Thymus (tissue), 14 donors: ENCODE measurements at places on chromosomes 12 and 14. TPM values are rescaled to one million over a fixed set of nuclear protein-coding genes. Genes with fewer than 3 reads are reported as not detected.

- no peaks in the 10 kb centered on the region for H3K4me1 ChIP-seq
Measured at GRCh38 chr12:106452309-106452708, 94.8 kb downstream of the POLR3B start.

DNA sequence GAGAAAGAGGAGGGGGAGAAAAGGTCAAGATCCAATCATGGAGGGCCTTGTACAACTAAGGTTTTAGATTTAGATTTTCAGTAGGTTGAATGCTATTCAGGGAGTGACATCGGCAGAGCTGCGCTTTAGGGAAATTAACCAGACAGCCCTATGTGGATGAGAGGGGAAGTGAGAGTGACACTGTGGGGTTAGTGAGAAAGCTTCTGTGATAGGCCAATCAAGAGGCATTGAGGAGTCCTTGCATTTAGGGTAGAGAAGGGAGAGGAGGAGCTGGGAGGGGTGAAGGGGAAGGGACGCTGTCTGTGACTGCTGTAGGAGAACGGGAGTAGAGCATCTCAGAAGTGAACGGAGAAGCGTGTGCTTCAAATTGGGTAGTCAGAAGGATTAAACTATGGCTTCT, 3.4 kb downstream of the HSD17B6 start:
- H3K36me3 ChIP-seq = no peaks in the 10 kb centered on the region
- H3K4me1 ChIP-seq = no peaks in the 10 kb centered on the region
- no peak for DNase-seq

The HOXC9 gene
- total RNA-seq = 0.09 TPM

GRCh38 chr14:75542588-75543091, 20.4 kb downstream of the BATF start:
- peaks cover 28% of the 10 kb centered on the region for H3K4me1 ChIP-seq
- no peak for DNase-seq
- H3K27ac ChIP-seq = peak overlapping the region; percentile 75
- no peaks in the 10 kb centered on the region for H3K36me3 ChIP-seq

DNA sequence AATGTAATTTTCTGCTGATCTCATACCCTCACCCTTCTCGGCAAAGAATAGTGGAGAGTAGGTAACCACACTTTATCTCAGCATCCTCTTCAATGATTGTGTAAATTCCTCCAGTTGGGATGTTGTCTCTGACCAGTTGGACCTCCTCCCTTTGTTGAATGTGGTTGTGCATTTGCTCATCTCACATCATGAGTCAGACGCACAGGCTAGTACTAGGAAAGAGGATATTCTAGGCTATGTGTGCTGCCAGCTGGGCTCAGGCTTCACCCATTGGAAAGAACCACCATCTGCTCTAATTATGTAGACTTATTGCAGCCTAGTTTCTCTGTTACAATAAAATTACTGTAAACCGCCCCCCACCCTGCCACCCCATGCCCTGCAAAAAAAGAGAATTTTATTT, 90.3 kb downstream of the LMO3 start:
- H3K36me3 ChIP-seq = no peaks in the 10 kb centered on the region
- no peak overlapping the region for H3K27ac ChIP-seq
- H3K27me3 ChIP-seq = no peaks in the 10 kb centered on the region
- DNase-seq = no peak

- no peak overlapping the region for H3K4me3 ChIP-seq
- no peaks in the 10 kb centered on the region for H3K27me3 ChIP-seq
- H3K36me3 ChIP-seq = no peaks in the 10 kb centered on the region
- no peak for DNase-seq
Measured at GRCh38 chr12:75823475-75823874, 208.1 kb downstream of the PHLDA1 start.

- no peaks in the 10 kb centered on the region for H3K36me3 ChIP-seq
- no peak overlapping the region for H3K27ac ChIP-seq
- DNase-seq = no peak
- H3K4me1 ChIP-seq = no peaks in the 10 kb centered on the region
- no peak overlapping the region for H3K4me3 ChIP-seq
- no peaks in the 10 kb centered on the region for H3K27me3 ChIP-seq
Measured at GRCh38 chr12:128476266-128476665, 209.3 kb downstream of the TMEM132C start.

DNA sequence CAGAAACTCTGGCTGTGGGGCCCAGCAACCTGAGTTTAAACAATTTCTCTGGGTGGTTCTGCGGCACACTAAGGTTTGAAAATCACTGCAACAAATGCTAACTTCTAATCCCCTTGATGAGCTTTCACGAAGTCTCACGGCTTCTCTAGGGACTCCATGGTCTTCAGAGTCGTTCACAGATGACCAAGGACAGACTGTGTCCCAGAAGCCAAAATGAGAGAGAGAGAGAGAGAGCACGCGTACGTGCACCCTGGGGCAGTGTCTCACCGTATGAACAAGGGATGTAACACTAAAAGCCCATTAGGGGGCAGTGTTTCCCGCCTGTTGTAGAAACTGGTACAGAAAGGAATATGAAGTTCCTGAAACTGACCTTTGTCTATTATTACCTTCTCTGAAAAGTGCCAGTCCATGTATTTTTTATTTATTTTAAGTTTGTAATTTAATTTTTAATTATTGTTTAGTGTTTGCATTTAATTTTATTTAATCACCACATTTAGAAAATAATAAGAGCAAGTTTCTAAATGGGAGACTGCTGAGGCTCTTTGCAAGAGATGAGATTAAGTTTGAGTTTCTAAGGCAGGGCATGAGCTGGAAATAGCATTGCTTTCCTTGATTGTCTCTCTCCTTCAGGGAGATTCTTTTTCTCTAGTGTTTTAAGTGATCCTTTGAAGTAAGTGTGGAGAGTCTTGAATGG, 3.4 kb downstream of the APOLD1 start:
- no peaks in the 10 kb centered on the region for H3K27me3 ChIP-seq
- no peak overlapping the region for H3K27ac ChIP-seq
- H3K4me1 ChIP-seq = peaks cover 8% of the 10 kb centered on the region
- no peaks in the 10 kb centered on the region for H3K36me3 ChIP-seq
- peak; percentile 75 for DNase-seq
- no peak overlapping the region for H3K4me3 ChIP-seq

DNA sequence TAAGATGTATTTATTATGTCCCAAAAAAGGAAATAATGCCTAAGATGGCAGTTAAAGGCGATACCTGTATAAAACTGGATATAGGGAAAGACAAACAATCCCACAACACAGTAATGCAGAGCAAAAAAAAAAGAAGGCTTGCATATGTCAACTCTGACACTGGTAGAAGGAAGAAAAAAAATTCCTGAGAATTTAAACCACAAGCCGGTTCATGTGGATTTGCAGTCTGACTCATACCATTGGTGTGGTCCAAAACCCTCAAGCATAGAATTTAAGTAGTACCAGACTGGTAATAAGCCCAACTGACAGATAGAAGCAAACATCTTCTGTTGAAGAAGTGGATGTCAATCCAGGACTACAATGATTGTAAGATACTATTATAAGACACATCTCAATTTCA, 7.2 kb downstream of the DNAI7 start:
- H3K27me3 ChIP-seq = no peaks in the 10 kb centered on the region
- peaks cover 3% of the 10 kb centered on the region for H3K4me1 ChIP-seq
- no peak overlapping the region for H3K27ac ChIP-seq

- H3K27ac ChIP-seq = no peak overlapping the region
- DNase-seq = no peak
Measured at GRCh38 chr12:52037248-52037861, 13.9 kb upstream of the NR4A1 start.

DNA sequence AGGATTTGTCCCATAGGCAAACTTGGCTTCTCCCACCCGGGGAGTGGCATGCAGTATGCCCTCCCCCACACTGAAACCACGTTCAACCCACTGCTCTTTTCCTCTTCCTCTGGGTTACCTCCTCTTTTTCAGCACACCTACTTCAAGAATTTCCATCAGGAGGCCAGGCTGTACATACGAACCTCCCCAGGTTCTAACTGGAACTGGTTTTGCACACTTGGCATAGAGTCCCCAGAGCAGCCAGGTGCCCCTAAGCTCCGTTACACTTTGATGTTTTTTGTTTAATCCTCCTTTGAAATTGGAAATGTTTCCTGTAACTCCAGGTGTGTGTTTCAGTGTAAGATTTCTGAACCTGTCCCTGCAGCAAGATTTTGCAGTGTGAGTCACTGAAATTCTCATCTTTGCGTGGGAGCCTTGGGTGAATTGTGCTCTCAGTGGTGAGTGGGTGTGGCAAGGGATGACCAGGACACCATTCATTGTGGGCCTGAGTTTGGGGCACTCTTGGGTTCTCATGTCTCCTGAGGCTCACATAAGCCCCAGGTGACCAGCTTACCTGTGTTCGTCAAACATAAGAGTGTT, 18.2 kb downstream of the CD9 start:
- DNase-seq = no peak
- no peak overlapping the region for H3K4me3 ChIP-seq
- peak overlapping the region; percentile 85 for H3K27ac ChIP-seq
- no peaks in the 10 kb centered on the region for H3K27me3 ChIP-seq

DNA sequence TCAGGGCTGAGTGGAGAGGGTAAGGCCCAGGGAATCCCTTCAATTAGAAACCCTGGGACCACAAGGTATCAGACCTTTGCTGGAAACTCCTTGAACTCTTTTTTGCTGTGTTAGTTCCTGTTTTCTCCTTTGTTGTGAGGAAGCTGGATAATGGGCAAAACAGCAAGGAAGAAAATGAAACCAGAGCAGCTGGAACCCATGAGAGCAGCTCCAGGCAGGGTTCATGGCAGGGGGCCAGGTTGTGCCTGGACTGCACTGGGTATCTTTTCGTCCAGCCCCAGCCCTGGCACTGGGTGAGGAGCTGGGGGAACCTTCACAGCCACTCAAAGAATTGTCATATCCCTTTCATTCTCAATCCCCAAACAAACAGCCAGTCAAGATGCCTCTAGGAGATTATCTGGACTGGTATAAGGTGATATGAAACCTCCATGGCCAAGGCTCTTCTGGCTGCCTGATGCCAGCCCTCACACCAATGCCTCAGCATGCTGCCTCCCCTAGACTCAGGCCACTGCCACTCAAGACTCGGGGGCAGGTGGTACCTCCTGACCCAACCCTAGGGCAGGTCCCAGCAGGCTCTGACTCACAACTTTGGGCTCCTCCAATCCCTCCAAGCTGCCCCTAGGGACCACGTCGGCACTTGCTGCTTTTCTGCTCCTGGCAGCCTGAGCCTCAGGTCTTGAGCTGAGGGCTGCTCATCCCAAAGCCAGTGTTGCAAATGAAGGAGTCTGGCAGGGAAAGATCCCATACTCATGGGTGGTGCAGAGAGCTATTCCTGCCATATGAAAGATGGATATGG, 16.5 kb downstream of the FAM186B start:
- H3K4me3 ChIP-seq = no peak overlapping the region
- peaks cover under 1% of the 10 kb centered on the region for H3K36me3 ChIP-seq
- H3K27me3 ChIP-seq = no peaks in the 10 kb centered on the region
- no peak for DNase-seq
- no peak overlapping the region for H3K27ac ChIP-seq
- no peaks in the 10 kb centered on the region for H3K4me1 ChIP-seq

- H3K27ac ChIP-seq = no peak overlapping the region
- H3K36me3 ChIP-seq = no peaks in the 10 kb centered on the region
- H3K4me1 ChIP-seq = no peaks in the 10 kb centered on the region
- no peak for DNase-seq
- H3K27me3 ChIP-seq = no peaks in the 10 kb centered on the region
Measured at GRCh38 chr14:21120686-21121085, 19.8 kb downstream of the TMEM253 start.

The SMCO2 gene
- 0.71 TPM for total RNA-seq

GRCh38 chr14:60926002-60926401, 54.9 kb downstream of the TRMT5 start:
- no peaks in the 10 kb centered on the region for H3K27me3 ChIP-seq
- H3K4me3 ChIP-seq = no peak overlapping the region
- H3K36me3 ChIP-seq = no peaks in the 10 kb centered on the region

- no peaks in the 10 kb centered on the region for H3K4me1 ChIP-seq
- H3K4me3 ChIP-seq = no peak overlapping the region
- no peak for DNase-seq
Measured at GRCh38 chr14:96602186-96602585, 100.0 kb downstream of the PAPOLA start.

- H3K27me3 ChIP-seq = no peaks in the 10 kb centered on the region
- DNase-seq = no peak
- no peak overlapping the region for H3K4me3 ChIP-seq
- H3K27ac ChIP-seq = no peak overlapping the region
Measured at GRCh38 chr12:106883426-106883825, 72.3 kb upstream of the TMEM263 start.

- DNase-seq = no peak
- peaks cover 28% of the 10 kb centered on the region for H3K36me3 ChIP-seq
- H3K4me3 ChIP-seq = no peak overlapping the region
- H3K27me3 ChIP-seq = no peaks in the 10 kb centered on the region
Measured at GRCh38 chr14:90045616-90046015, 16.2 kb upstream of the KCNK13 start.

- no peak overlapping the region for H3K27ac ChIP-seq
- H3K4me1 ChIP-seq = no peaks in the 10 kb centered on the region
- H3K36me3 ChIP-seq = no peaks in the 10 kb centered on the region
- H3K4me3 ChIP-seq = no peak overlapping the region
- DNase-seq = no peak
Measured at GRCh38 chr12:86134561-86134960, 121.6 kb downstream of the MGAT4C start.

DNA sequence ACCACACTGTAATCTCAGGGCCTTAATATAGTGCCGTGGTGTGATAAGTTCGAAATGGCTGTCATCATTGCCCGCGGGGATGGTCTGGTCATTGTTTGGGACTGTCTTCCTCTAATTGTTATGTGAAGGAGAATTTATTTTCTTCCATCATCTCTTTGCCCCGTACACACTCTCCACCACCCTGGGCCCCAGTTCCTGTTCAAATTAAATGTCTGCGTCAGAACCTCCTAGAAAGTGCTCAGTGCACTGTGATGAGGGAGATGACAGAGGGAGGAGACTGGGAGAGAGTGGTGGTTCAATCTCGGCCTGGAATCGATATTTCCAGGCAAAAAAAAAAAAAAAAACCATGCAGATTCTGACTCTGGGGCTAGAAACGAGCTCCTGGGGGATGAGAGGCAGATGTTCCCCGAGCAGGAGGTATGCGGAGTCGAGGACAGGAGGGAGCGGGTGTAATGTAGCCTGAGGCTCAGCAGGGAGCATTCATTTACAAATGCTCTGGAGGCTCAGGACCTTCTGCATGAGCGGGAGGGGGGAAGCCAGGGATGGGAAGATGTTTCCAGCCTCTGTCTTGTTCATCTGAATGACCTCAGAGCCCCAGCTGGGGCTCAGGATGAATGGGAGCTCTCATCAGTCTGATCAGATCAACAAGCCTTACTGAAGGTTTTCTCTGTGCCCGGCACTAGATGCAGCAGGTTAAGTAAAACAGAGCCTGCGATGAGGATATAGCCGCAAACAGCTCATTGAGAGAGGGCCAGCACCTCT, 219.5 kb downstream of the TBX5 start:
- no peak overlapping the region for H3K4me3 ChIP-seq
- H3K27me3 ChIP-seq = peaks cover 4% of the 10 kb centered on the region
- H3K27ac ChIP-seq = no peak overlapping the region
- no peaks in the 10 kb centered on the region for H3K4me1 ChIP-seq
- H3K36me3 ChIP-seq = no peaks in the 10 kb centered on the region
- DNase-seq = no peak
